ENCODE measurements at places on chromosomes 2 and 18. TPM values are rescaled to one million over a fixed set of nuclear protein-coding genes. Genes with fewer than 3 reads are reported as not detected.

Gene KLHL41
- 0.17 TPM for polyA plus RNA-seq

Gene TCF4
- 68.3 TPM for polyA plus RNA-seq

Gene DOK6
- polyA plus RNA-seq = 0.55 TPM

DNA sequence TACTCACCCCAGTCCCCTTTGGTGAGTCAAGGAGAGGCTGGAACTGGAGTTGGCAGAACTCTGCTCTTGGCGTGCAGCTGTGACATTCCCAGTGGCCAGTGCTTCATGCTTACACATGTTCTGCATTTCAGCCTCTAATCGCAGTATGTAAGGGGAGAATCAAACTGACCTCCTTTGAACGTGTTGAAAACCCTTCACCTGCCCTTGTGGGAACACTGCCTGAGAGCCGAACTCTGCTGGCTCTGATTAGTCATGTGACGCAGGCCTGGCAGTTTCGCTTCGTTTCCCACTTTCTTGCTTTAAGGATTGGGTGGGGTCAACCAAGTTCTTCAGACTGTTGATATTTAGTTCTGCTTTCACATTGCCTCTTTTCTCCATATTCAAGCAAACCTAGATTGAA is 173.8 kb upstream of the BCL2L11 start:
- DNase-seq = no peak

DNA sequence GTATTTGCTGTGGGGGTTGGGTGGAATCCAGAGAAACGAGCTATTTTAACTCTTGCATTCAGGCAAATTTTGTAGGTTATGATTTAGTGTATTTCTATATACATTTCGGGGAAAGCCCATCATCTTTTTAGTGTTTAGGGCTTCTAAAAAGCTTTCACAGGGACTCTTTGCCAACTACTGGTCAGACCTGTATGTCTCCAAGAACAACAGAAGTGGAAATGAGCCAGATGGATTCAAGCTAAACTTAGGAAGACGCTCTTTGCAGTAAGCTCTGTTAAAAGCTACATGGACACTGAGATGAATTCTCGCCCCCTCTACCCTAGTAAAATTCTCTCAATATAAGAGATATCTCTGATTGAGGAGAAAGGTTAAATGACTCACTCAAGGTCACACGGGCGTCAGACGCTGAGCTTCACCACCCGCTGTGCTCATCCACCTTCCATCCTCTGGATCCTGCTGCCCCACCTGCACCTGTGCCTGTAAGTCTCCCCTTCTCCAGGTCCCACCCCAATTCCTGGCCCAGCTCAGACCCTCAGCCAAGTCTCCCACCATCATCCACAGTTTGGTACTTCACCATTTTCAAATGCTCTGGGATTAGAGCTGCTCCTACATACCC is 85.6 kb downstream of the MARCHF4 start:
- DNase-seq = no peak

- DNase-seq = no peak
These were observed 123.5 kb upstream of the ACAA2 start for GRCh38 chr18:49936821-49937220.

DNA sequence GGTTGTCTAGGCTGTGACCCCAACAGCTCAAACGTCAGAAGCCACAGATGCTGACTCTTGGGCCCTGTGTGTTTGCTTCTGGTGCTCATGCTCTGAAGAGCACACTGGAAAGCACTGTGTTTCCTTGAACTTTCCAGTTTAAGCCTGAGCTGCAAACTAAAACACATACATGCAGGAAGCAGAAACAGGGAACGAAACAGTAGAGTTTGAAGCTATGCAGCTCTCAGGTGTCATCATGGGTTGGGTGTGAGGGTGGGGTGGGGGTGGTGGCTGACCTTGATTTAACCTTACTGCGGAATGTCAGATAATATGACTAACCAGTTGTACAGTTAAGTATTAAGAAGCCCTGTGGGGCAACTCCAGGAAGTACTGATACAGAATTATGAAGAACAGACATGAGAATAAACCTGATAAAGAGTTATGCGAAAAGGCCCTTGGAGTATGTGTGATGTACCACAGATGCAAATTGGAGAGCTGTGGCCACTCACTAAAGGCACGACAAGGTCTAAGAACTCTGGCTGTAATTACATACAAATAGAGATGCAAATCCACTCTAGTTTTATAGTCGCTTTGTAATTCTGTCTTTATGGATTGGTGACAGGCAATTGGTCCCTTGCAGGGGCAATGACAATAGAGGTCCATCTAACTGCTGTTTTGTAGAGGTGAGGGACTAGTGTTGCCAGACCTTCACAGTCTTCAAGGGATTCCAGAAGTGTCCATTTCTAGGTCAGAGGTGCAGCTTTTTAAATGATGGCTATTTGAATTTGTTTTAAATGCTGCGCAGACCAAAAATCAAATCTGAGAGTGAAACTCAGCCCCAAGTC is 273.1 kb downstream of the NAPG start:
- DNase-seq = no peak

DNA sequence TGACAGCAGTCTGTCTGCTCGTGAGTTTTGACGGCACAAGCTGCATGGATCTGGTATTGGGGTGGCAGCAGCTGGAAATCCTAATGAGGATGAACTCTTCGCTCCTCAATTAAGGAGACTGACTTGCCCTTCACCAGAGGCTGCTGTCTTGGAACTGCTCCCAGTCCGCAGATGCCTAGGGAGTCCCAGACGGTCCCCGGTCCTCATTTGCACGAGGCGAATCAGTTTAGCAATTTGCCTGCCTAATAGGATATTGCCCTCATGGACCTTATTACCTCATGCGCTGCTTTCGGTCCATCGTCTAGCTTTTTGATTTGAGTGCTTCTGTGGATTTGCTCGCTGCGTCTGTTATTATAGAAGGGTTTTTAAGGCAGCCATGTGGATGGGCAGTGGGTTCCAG is 40.6 kb downstream of the ASAP2 start:
- DNase-seq = no peak

GRCh38 chr2:53508667-53509066 is 258.9 kb upstream of the CHAC2 start:
- no peak for DNase-seq

DNA sequence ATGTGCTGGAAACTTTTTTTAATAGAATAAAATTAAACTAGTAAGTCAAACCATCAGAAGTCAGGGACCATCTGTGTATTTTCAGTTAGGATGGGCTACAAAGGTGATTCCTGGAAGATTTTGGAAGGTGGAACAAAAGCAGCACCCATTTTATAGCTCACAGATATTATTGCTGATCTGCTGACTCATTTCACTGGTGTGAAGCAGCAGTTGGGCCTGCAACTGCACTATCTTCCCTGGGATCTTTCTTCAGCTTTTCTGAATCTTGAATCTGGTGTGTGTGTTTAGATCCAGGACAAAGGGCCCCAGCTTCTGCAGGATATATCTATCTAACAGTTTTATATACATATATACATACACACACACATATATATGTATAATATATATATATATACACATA is 35.6 kb upstream of the BCL11A start:
- no peak for DNase-seq

- no peak for DNase-seq
These were observed 35.8 kb downstream of the CASP10 start for GRCh38 chr2:201218780-201219179.

DNA sequence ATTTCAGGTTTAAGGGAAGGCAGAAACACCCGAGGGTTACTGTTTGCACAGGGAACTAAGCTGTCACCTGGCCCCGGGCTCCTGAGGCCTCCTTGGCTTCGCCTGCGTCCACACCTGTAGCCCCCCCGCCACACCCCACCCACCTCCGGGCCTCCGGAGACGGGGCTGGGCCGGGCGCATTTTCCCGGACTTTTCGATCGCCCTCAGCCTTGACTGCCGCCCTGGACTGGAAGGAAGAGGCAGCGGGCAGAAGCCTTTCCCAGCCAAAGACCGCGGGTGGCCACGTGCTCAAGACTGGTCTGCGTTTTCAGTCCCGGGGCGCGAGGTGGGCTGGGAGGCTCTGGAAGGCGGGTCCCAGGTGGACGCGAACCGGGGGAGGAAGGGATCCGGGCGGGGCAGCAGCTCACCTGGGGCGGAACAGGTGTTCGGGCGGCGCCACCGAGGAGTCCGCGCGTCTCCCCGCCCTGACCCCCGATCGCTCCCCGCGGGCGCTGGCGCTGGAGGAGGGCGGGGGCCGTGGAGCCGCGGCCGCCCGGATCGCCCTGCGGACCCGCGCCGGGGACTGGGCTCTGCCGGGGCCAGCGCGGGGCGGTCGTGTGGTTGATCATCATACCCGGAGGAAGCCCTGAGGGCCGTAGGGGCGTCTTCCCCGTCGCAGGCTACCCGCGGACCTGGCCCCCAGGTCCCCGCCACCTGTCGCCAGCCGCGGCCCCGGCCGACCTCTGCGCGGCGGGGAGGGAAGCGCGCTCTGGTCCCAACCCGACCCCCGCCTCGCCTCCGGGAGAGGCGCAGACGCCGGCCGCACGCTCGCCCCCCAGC is 3.2 kb downstream of the ID2 start:
- DNase-seq = no peak

GRCh38 chr2:163466331-163467250 is 269.2 kb downstream of the FIGN start:
- DNase-seq = no peak

GRCh38 chr2:188219541-188219940 is 72.1 kb upstream of the GULP1 start:
- no peak for DNase-seq

DNA sequence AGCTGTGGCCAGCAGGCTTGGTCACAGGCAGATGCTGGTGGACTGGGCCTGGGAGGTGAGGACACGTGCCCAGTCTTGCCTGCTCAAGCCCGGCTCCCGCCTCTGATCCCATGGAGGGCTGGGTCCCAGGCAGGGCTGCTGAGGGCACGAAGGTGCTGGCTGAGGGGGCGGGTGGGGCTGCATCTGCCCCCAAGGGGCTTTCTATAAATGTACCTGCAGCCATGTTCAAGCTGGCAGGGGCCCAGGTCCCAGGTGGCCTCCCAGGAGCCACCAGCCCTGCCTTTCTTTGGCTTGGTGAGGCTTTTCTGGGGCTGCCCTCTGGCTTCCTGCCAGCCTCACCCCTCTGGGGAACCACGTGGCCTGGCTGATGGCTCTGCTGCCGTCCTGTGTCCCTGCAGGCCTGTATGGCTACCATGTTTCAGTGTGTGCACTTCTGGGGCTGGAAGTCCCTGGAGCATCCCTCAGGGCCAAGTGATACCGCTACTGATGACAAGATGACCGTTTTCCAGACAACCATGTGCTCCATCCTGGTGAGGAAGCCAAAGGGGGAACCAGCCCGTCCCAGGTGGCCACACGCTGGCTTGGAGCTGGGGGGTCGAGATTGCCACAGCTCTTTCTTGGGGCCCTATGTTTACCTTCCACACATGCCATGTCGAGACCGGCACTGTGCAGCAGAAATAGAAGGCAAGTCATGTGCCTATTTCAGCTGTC is 23.2 kb downstream of the HJURP start:
- no peak for DNase-seq

DNA sequence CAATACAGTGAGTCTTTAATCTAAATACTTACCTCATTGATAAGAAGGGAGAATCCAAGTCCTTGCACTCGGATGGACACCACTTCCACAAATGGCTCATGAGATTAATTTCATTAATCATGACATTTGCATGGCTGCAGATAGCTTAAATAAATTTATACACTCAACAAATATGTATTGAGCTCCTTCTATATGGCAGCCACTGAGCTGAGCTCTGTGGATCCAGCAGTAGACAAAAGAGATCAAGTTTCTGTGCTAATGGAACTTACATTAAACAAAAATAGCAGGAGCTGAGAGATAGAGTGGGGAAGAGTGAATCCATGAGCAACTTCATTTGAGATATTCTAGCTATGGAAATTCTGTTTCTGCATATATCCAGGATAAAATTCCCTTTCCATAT is 44.4 kb downstream of the RAB27B start:
- no peak for DNase-seq

Data from BJ (cell line).